ENCODE measurements at places on chromosomes 5 and 9.
A peak's percentile ranks its signal among the peaks of the same experiment; 100 is the strongest.

DNA sequence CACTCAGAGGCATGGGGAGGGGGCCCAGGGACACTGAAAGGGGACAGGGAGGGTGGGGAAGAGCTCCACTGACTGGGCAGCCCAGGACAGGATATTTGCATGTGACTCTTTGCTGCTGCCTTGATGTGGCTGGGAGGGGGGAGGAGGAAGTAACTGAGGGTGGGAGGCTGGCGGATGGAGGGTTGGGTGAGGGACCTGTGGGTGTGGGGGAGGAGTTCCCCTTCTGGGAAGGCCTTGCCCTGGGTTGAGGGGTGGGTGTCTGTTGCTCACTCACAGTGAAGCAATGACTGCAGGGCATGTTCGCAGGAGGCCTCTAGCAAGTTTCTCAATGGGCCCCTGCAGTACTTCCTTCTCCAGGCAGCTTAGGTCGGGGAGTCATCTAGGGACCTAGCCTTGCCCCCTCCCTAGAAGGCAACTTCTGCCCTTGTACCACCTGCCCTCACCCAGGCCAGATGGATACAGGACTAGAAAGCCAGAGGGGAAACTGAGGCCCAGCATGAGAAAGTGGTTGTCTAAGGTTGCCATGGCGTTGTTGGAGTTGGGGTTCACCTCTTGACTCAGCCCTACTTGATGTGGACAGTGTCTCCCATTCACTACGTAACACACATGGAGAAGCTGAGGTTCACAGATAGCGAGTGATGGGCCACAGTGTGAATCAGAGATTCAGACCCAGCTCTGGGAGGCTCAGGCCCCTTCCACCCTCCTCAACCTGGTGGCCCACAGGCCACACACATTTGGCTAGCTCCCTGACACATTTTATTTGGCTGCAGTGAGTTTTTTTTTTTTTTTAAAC, 3.0 kb downstream of the GRK6 start:
- peak; percentile 73 for DNase-seq

GRCh38 chr5:14090755-14091154, 52.4 kb upstream of the TRIO start:
- DNase-seq = no peak

DNA sequence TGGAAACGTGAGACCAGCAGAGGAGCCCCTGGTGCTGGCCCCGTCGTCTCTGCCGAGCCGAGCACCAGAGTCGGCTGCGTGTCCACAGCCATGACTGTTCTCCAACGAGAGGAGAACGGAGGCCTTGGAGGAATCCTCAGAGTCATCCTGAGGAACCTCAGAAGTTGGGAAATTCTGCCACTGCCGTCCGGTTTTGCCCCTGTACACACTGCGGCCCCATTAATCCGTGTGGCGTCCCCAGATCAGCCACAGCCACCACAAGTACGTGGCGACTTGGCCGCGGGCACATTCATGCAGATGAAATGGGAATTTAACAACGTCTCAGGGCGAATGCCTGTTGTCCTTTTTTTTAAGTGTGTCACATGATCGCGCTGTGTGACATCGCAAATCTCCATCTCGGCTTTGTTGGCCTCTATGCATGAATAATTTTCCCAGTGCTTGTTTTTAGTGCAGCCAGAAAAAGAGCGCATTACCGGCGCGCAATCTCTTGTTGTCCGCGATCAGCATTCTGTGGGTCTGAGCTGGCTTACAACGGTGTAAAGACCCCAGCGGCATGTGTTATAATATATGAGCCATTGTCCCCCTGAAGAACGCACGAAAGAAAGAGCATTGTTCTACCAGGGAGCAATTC, 323.0 kb upstream of the IRX4 start:
- no peak for DNase-seq

GRCh38 chr5:156835905-156836304, 14.2 kb upstream of the PPP1R2B start:
- no peak for DNase-seq

- no peak for DNase-seq
Measured at GRCh38 chr5:39395521-39395920, 29.3 kb downstream of the DAB2 start.

- DNase-seq = no peak
Measured at GRCh38 chr9:36398745-36399144, 1.3 kb downstream of the RNF38 start.

- DNase-seq = no peak
Measured at GRCh38 chr5:179900711-179901110, 7.0 kb downstream of the TBC1D9B start.

GRCh38 chr9:113943112-113944009, 67.3 kb downstream of the ZNF618 start:
- no peak for DNase-seq

- DNase-seq = peak; percentile 65
Measured at GRCh38 chr9:94656200-94656599, 16.9 kb upstream of the FBP1 start.

DNA sequence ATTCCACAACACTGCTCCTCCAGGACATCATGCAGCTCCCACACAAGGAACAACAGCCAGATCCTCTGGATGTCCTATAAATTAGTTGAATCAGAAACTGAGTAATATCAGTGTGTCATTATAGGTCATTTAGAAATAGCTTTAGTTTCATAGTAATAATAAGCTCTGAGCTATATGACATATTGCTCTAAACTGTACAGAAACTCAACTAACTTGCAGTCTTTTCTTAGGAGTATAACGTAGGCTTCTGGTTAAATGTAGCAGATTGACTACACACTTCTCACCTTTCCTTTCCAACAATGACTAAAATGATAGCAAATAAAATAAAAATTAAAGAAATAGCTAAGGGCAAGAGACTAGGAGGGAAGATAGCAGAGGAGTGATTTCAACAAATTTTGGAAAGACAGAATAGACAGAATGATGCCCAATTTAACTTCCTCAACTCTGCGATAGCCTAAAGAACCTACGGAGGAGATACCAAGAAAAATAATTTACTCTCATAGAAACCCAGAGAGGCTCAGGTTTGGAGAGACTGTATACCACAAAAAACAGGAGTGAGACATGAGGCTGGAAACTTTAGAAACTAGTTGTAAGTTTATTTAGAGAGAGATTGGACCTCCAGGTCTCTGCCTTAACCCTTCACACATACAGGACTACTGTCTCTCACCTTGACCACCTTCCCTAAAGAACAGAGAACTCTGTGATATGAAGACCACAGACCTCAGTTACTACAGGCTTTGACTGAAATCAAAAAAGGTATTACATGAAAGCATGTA, 193.7 kb downstream of the TSSK1B start:
- no peak for DNase-seq

DNA sequence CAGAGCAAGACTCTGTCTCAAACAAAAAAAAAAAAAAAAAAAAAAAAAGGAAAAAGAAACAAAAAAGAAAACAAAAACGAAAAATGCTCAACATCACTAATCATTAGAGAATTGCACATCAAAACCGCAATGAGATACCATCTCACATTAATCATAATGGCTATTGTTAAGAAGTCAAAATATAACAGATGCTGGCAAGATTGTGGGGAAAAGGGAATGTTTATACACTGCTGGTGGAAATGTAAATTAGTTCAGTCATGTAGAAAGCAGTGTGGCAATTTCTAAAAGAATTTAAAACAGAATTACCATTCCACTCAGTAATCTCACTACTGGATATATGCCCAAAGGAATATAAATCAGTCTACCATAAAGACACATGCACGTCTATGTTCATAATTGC, 50.4 kb upstream of the PRR16 start:
- DNase-seq = no peak

GRCh38 chr5:78706825-78707224, 58.3 kb upstream of the LHFPL2 start:
- no peak for DNase-seq

GRCh38 chr9:92108122-92108521, 7.1 kb downstream of the SPTLC1 start:
- no peak for DNase-seq

DNA sequence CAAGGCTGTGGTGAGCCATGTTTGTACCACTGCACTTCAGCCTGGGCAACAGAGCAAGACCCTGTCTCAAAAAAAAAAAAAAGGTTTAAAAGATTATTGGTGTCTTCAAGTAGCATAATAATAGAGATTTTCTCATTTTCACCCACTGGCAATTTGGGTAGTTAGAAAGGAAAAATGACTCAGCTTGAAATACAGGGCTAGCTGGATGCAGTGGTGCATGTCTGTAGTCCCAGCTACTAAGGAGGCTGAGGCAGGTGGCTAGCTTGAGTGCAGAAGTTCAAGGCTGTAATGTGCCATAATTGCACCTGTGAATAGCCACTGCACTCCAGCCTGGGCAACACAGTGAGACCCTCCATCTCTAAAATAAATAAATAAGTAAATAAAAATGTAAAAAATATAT, 111.1 kb downstream of the ARRDC3 start:
- no peak for DNase-seq

DNA sequence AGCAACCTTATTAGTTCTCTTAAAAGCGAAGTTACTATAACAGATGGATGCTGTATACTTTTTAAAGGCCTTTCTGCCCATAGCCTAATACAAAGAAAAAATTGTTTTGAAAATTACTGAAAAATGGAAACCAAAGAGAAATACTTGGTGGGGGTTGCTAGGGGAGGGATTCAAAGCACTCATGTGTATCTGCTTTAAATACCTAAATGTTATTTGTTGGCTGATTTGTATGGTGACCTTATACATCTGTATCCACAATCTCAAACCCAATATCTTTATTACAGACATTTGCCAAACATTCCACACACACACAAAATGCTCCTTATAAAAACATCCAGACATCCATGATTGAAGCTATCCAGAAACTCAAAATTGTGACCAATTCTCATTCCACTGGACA, 172.0 kb downstream of the ADAMTS12 start:
- DNase-seq = no peak

GRCh38 chr5:33726422-33727165, 165.2 kb downstream of the ADAMTS12 start:
- DNase-seq = no peak

DNA sequence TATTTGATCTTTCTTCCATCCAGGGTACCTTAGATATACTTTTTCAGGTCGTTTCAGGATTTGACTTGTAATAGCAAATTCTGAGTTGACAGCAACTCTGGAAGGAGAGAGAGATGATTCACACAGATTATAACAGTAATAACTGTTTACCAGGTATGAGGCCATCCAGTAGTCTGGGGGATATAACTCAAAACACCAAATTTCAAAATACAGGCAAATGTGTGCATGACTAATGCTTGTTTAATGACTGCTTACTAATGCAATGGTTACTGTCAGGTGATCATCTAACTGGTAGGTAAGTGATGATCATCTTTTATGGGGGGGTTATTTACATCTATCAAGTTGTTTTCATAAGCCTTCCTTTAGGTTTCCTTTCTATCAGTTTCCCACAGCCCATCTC, 412.3 kb downstream of the MAT2B start:
- DNase-seq = no peak

- no peak for DNase-seq
Measured at GRCh38 chr9:71796100-71796767, 27.9 kb upstream of the CEMIP2 start.

DNA sequence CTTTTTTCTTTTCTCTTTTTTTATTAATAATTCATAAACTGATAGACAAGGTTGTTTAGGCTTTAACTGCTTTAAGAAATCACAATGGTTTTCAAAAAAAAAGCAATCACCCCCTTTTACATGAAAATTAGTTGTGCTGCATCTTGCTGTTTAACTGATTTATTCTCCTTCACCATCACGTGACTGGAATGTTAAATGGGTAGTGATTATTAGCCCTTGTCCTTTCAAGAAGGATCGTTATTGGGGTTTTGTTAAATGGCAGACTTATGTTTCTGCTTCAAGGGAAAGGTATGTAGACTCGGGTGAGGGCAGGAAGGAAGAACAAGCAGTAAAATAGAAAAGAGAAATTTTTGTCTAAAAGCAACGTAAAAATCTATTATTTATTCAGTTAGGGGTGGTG, 175.6 kb upstream of the TLE4 start:
- no peak for DNase-seq

DNA sequence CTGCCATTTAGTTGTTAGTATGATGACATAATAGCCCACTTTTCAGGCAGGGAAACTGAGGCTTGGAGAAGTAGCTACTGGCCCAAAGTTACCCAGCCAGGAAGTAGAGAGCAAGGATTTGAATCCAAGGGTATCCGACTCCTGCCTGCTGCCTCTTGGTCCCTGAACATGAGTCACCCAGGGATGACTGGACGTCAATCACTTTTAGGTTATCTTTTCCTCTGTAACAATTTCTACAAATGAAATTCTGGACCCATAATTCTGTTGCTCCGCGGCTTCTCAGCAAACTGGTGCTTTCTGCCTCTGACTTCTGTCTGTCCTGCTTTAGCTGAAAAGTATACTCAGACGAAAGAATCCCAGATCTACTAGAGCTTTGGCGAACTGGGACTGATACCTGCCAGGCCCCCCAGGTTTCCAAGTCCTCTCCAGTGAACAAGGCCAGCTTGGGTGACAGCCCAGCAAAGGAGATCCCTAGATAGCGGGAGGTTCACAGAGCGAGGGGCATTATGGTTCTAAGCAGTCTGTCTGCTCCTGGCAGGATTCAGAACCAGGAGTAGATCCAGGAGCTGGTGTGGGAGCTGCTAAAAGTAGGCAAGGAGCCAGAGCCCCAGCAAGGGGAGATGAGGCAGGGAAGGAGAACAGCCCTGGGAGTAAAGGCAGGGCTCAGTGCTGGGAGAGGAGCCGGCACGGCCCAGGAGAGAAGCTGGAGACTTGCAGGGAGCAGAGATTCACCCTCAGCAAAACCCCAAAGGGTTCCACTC, 20.6 kb downstream of the OLFML2A start:
- no peak for DNase-seq

- DNase-seq = no peak
Measured at GRCh38 chr9:15248081-15248480, 58.9 kb downstream of the TTC39B start.

DNA sequence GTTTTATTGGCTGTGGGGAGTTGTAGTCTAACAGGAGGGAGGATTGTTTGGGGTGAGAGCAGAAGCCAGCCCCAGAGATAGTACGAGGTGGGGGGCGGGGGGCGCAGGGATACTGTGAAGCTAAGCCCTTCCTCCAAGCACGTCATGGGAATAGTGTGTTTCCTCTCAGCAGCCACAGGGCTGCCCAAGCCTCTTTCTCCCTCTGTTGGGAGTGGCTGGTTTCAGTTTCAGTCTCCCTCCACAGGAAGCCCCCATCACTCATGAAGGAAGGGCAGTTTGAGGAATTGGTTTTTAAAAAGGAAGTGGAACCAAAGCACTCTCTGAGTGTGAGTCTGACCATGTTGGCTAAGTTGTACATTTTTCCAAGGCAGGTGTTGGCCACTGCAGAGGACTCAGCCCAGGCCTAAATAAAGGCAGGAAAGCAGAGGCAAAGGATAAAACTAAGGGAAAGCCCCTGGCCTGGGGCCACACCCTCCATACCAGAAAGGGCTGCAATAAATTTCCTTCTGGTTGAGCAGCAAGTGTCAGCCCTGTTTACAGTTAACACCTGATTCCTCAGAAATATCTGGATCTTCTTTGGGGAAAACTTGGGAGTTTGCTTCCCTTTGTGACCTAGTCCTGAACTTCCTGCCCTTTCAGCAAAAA, 3.2 kb downstream of the RAB24 start:
- DNase-seq = peak; percentile 84

- peak; percentile 50 for DNase-seq
Measured at GRCh38 chr5:111255169-111255568, 31.0 kb downstream of the CAMK4 start.

Data from natural killer cell (primary cell).